ENCODE measurements at places on chromosomes 2 and 18.

- DNase-seq: no peak
Measured at GRCh38 chr2:15832030-15832709, 108.2 kb upstream of the MYCN start.

DNA sequence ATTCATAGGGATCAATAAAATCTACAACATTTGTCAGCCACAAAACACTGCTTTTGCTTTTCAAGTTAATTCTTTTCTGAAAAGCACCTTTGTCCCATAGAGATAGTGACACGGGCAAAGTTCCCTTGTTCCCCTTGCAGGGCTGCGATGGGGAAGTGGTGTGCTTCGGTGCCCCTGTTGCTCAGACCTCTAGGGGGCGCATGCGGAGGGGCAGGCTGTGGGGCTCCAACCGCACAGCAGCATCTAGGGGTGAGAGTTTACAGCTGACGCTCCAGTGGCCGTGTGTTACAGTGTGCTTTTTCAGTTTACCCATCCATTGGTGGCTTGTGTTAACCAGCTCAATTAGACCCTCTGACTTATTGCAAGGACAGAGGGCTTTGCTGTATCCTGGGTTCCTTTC, 1432.2 kb upstream of the ACVR2A start:
- no peak for DNase-seq

GRCh38 chr18:356778-357177, 88.9 kb upstream of the THOC1 start:
- no peak for DNase-seq

DNA sequence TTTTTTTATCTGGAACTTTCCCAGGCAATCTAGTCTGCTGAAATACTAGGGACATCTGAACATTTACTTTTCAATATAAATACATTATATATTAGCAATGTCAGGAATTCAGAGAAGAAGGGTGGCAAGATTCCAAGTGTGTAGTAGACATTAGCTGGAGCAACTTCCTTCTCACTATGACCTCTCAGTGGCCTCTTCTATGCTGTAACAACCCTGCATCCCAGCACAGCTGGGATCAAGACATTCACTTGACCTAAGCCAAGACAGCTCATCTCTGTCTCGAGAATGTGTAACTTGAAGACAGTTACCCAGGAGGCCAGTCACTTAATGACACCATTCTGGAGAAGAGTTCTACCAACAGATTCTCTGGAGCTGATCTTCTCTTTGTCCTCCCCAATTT, 61.7 kb upstream of the RALBP1 start:
- DNase-seq: no peak

DNA sequence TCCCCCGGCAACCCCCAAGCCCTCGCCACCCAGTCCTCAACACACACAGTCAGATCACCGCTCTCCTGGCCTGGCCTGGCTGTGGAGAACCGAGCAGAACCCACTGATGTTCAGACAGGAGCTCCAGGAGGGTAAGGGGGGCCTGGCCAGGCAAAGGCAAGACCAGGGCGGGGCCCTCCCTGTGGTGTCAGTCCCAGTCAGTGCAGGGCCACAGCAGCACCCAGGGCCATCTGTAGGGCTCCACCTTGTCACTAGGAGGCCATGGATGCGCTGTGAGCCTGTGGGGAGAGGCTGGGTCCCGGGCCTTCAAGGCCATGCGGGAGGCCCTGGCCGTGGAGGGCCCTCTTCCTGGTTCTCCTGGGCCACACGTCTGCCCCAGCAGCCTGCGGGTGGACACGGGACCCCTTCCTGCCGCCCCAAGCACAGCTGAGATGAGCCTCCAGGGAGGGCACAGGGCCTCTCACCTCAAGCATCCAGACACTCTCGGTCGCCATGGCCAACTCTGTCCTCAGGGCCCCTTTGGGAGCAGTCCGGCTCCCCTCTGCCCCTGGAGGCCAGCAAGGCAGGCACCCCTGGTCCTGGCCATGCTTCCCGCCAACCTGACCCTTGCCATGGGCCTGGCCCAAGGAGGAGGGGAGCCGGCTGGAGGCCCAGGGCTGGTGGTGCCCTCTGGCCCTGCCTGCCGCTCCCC, 2.0 kb downstream of the ANO7 start:
- DNase-seq: no peak

GRCh38 chr2:47402805-47403608, at the start of gene MSH2:
MSH2 (plus strand) TSS chr2:47403156; CDS start chr2:47403192, 36 bp downstream.
- peak; percentile 85 for DNase-seq

DNA sequence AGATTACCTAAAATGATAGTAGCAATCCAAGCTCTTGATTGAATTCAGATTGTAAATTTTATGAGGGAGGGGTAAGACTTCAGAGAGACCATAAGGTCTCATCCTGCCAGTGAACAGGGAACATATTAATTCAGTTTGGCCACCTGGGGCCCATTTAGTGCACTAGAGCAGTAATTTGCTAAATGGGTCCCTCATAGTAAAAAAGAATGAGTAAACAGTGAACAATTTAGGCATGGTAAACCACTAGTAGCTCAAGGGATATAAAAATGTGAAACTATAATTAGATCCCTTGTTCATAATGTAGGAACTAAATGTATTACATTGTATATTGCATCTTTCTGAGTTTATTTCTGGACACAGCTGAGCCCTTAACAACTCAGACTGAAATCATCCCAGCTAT, 4.9 kb upstream of the PHLPP1 start:
- no peak for DNase-seq

- no peak for DNase-seq
Measured at GRCh38 chr2:121001641-121002040, 266.0 kb downstream of the GLI2 start.

GRCh38 chr2:73176205-73176880, 26.0 kb upstream of the NOTO start:
- no peak for DNase-seq

DNA sequence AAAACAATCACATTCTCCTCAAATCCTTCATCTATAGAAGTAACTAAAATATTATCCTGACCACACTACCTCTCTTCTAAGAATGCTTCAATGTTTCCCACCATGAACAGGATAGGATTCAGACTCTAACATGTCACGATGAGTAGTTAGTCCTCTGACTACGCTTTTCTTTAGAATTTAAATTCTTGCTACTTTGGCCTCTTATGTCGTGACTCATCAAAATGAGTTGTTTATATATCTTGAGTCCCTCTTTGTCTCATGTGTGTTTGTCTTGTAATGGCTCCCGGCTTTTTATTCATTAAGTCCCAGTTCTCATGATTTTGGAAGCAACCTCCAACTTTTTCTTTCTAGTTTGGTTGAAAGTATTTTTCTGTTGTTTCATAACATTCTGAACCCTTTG, 1289.2 kb downstream of the DSC3 start:
- no peak for DNase-seq

- DNase-seq: no peak
Measured at GRCh38 chr2:98959810-98960507, 23.9 kb upstream of the CRACDL start.

DNA sequence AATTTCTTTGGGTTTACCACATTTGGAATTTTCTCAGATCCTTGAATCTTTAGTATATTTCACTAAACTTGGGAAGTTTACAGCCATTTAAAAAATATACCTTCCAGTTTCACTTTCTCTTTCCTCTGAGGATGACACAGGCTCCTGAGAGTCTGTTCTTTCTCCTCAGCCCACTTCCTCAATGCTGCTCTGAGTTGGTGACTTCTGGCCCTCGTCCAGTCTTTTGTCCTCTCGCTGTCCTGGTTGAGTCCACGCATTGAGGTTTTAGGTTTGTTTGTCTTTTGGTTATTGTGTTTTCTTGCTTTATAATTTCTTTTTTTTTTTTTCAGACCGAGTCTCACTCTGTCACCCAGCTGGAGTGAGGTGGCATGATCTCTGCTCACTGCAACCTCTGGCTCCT, 40.7 kb upstream of the GALR1 start:
- no peak for DNase-seq

- no peak for DNase-seq
Measured at GRCh38 chr18:62664414-62664813, 50.9 kb upstream of the PHLPP1 start.

DNA sequence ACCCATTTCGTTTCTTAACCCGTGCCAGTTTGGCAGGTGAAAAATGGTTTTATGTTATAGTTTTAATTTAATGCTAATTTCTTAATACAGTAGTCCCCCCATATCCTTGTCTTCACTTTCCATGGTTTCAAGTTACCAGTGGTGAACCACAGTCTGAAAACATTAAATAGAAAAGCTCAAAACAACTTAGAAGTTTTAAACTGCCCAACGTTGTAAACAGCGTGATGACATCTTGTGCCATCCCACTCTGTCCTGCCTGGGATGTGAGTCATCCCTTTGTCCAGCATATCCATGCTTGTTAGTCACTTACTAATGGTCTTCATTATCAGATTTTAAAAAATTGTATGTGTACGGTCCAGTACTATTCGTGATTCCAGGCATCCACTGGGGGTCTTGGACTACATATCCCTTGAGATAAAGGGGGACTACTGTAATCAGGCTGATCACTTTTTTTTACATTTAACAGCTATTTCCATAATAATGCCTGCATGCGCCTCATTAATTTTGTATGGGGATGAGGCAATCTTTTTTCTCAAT, 31.9 kb downstream of the SLC66A3 start:
- no peak for DNase-seq

DNA sequence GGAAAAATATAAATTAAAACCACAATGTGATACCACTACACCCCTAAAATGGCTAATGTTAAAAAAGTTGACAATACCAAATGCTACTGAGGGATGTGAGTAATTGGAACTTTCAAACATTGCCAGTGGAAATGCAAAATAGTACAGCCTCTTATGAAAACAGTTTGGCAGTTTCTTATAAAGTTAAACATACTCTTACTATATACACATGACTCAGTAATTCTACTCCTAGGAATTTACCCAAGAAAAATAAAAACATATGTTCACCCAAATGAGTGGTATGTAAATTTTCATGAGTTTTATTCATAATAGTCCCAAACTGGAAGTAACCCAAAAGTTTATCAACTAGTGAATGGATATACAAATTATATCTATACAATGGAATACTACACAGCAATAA, 228.0 kb downstream of the CYP26B1 start:
- no peak for DNase-seq

GRCh38 chr2:12716032-12716281, 779 bp upstream of the TRIB2 start:
- DNase-seq: peak; percentile 55

GRCh38 chr2:207950063-207950760, 75.1 kb downstream of the PLEKHM3 start:
- DNase-seq: no peak

DNA sequence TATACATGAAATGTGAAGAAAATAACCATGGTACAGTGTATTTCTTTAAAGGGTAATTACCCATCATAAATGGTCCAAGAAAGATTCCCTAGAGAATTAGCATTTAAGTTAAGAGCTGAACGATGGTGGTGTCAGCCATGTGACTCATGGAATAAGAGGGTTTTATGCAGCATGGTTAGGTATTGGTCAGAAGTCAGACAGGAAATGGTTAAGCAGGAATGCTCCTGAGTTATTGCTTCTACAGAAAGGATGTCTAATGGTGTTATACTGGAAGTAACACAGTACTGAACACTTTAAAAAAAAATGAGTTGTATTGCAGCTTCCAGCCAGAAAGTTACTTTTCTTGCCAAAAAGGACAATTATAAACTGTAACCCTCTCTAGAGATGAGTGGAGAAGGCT, 72.7 kb upstream of the UBE2E3 start:
- DNase-seq: no peak
